Naive B cell (primary cell): ENCODE measurements at places on chromosomes 1 and 21.

- H3K27me3 ChIP-seq, result no peaks in the 10 kb centered on the region
- H3K4me1 ChIP-seq, result no peaks in the 10 kb centered on the region
- H3K4me3 ChIP-seq, result no peak overlapping the region
Observed at GRCh38 chr1:53654216-53655210, 84.5 kb downstream of the GLIS1 start.

GRCh38 chr1:99650030-99650429 lies 4.1 kb downstream of the PALMD start:
- H3K36me3 ChIP-seq, result no peaks in the 10 kb centered on the region

- H3K4me1 ChIP-seq, result peaks cover 17% of the 10 kb centered on the region
- DNase-seq, result no peak
- no peaks in the 10 kb centered on the region for H3K27me3 ChIP-seq
- no peak overlapping the region for H3K27ac ChIP-seq
- no peaks in the 10 kb centered on the region for H3K36me3 ChIP-seq
Observed at GRCh38 chr1:199083680-199084079, 444.8 kb downstream of the PTPRC start.

DNA sequence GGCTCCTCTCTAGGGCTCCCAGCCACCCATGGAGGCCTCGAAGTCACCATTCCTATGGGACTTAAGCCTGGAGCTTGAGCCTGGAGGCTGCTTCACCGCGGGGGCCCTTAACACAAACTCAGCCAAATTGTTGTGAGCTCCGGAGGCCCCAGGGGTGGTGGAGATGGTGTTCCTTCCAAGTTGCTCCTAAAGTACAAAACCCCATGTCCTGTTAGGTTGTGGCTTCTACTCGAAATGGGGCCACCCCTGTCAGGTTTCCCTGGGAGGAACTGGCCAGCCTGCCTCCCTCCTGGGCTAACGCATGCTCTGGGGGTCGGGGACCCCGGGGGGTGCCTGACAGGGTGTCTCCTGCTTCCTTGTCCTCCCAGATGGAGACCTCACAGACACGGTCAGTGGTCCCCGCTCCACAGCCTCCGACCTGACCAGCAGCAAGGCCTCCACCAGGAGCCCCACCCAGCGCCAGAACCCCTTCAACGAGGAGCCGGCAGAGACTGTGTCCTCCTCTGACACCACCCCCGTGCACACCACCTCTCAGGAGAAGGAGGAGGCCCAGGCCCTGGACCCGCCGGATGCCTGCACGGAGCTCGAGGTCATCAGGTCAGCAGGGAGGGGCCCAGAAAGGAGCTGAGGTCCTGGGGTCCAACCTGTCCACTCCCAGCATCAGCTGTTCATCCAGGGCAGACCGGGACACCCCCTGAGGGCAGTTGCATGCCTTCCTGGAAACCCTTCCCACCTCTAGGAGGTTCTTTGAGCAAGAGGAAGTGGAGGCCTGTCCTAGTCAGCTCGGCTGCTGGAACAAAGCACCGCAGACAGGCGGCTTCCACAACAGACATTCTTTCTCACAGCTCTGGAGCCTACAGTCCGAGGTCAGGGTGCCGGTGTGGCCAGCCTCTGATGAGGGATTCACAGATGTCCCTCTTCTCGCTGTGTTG lies 10.8 kb upstream of the SLC25A34 start:
- no peaks in the 10 kb centered on the region for H3K36me3 ChIP-seq
- H3K4me3 ChIP-seq, result no peak overlapping the region
- H3K27ac ChIP-seq, result no peak overlapping the region

DNA sequence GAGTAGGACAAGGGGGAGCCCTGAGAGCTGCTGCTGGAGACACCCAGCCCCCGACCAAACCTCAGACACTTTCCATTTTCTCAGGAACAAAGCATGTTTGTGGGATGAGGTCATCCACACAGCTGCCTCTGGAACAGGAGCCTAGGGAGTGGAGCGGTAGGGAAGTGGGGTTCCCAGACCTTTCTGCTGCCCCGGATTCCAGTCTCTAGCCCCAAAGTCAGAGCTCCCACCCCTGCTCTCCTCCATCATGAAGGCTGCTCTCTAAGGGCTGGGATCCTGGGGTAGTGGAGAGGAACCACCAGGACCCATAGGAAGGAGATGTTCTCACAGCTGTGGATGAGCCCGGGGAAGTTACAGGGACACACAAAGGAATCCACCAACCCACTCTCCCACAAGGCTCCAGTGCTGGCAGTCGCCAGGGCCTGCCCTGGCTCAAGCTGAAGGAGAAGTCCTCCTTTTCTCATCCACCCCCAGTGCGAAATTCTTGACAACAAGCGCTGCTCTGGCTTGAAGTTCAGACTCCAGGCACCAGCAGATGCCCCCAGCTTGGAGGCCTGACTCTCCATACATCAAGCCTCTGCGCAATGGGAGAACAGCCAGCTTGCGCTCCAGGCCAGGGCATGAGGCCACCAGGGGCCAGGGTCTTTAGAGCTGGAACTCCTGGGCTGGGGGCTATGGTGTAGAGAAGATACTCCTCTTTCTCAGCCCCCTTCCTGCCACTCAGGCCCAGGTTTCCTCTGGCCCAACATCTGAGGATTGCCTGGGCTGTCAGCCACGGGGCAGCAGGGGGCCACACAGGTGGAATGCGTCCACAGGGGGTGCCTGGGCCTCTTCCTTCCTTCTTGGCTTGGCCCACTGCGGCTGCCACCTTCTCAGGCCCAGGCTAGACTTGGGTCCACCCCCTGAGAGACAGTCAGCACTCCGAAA lies 4.5 kb downstream of the FHL3 start:
- no peak overlapping the region for H3K4me3 ChIP-seq
- no peak for DNase-seq
- peaks cover 39% of the 10 kb centered on the region for H3K4me1 ChIP-seq
- H3K27me3 ChIP-seq, result peaks cover 18% of the 10 kb centered on the region

GRCh38 chr1:92804721-92805201 lies 19.9 kb upstream of the EVI5 start:
- H3K27ac ChIP-seq, result peak overlapping the region; percentile 72
- H3K4me1 ChIP-seq, result peaks cover 15% of the 10 kb centered on the region
- H3K36me3 ChIP-seq, result no peaks in the 10 kb centered on the region
- no peaks in the 10 kb centered on the region for H3K27me3 ChIP-seq
- no peak overlapping the region for H3K4me3 ChIP-seq
- DNase-seq, result peak; percentile 59

- no peaks in the 10 kb centered on the region for H3K36me3 ChIP-seq
- no peak for DNase-seq
Observed at GRCh38 chr1:79556189-79556588, 549.7 kb upstream of the ADGRL4 start.

DNA sequence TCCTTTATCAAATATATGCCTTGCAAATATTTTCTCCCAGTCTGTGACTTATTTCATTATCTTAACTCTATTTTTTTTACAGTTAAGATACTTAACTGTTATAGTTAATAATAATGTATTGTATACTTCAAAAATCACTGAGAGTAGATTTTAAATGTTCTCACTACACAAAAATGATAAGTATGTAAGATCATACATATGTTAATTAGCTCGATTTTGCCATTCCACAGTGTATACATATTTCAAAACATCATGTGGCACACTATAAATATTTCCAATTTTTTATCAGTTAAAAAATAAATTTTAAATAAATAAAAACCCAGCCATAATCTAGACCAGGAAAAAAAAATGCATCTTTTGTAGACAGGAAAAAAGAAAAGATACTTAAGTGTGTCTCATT lies 27.2 kb downstream of the CTTNBP2NL start:
- no peaks in the 10 kb centered on the region for H3K4me1 ChIP-seq
- no peaks in the 10 kb centered on the region for H3K36me3 ChIP-seq
- H3K4me3 ChIP-seq, result no peak overlapping the region
- no peak overlapping the region for H3K27ac ChIP-seq
- no peak for DNase-seq
- no peaks in the 10 kb centered on the region for H3K27me3 ChIP-seq

- no peaks in the 10 kb centered on the region for H3K4me1 ChIP-seq
- DNase-seq, result no peak
- no peak overlapping the region for H3K4me3 ChIP-seq
- no peak overlapping the region for H3K27ac ChIP-seq
- peaks cover 13% of the 10 kb centered on the region for H3K27me3 ChIP-seq
- no peaks in the 10 kb centered on the region for H3K36me3 ChIP-seq
Observed at GRCh38 chr1:106880226-106880625, 176.2 kb upstream of the PRMT6 start.

- no peaks in the 10 kb centered on the region for H3K36me3 ChIP-seq
- no peak overlapping the region for H3K4me3 ChIP-seq
Observed at GRCh38 chr1:208437401-208437800, 193.2 kb upstream of the PLXNA2 start.

GRCh38 chr1:72438270-72438669 lies 155.9 kb upstream of the NEGR1 start:
- DNase-seq, result no peak
- H3K36me3 ChIP-seq, result no peaks in the 10 kb centered on the region
- no peak overlapping the region for H3K27ac ChIP-seq
- H3K4me3 ChIP-seq, result no peak overlapping the region
- no peaks in the 10 kb centered on the region for H3K4me1 ChIP-seq

DNA sequence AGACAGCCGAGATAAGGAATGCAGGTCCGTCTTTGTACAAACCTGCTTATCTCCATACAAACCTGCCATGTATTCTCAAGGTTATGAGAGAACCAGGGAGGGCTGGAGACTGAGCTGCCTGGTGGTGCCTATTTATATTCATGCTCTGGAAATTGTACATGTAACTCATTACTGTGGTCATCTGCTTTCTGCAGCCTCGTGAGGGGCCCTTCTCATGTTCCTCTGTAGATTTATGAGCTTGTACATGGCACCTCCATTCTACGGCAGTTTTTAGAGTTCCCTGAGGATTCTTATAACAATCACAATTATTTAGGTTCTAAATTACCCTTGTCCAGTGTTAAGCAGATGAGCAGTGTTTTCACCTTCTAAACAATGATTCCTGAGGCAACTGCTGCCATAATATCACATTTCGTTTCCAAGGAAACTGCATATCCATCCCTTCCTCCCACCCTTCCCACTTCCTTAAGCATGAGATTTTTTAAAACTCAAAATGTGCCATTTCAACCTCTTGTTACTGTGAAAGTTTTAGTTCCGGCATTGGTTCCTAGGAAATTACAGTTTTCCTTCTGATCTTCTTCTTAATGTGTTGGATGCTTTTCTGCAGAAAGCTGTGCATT lies 112.1 kb downstream of the ST6GALNAC3 start:
- no peak overlapping the region for H3K27ac ChIP-seq
- peaks cover 7% of the 10 kb centered on the region for H3K36me3 ChIP-seq
- no peak for DNase-seq

GRCh38 chr1:162177126-162177525 lies 107.6 kb downstream of the NOS1AP start:
- no peak for DNase-seq
- H3K4me1 ChIP-seq, result no peaks in the 10 kb centered on the region
- no peak overlapping the region for H3K27ac ChIP-seq
- no peaks in the 10 kb centered on the region for H3K36me3 ChIP-seq

GRCh38 chr1:181354865-181355264 lies 128.5 kb upstream of the CACNA1E start:
- H3K4me1 ChIP-seq, result no peaks in the 10 kb centered on the region
- no peaks in the 10 kb centered on the region for H3K36me3 ChIP-seq
- no peak overlapping the region for H3K4me3 ChIP-seq

- peaks cover 14% of the 10 kb centered on the region for H3K4me1 ChIP-seq
- H3K36me3 ChIP-seq, result no peaks in the 10 kb centered on the region
- H3K27me3 ChIP-seq, result peaks cover 61% of the 10 kb centered on the region
- H3K27ac ChIP-seq, result peak overlapping the region; percentile 0
- no peak overlapping the region for H3K4me3 ChIP-seq
- DNase-seq, result no peak
Observed at GRCh38 chr21:42425591-42425990, 21.9 kb downstream of the UBASH3A start.

DNA sequence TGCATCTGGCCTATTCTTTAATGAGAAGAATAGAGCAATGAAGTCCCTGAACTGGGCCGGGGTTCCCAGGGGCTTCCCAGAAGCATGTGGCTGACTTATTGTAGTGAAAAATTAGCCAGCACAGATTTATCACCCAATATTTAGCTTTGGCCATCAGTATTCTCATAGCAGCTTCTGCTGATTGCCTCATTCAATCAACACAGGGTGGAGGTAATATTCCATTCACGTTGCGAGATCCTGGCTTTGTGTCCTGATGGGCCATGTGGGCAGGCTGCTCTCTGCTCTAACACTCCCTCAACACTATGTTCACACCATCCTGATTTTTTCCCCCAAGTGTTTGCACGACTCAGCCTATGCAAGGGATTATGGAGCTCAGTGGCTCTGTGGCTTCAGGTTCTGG lies 21.5 kb upstream of the LAMTOR5 start:
- no peak for DNase-seq
- H3K27ac ChIP-seq, result no peak overlapping the region

GRCh38 chr1:155174324-155175280 lies 953 bp downstream of the TRIM46 start:
- H3K36me3 ChIP-seq, result peaks cover 2% of the 10 kb centered on the region
- H3K27ac ChIP-seq, result peak overlapping the region; percentile 57
- DNase-seq, result no peak
- H3K27me3 ChIP-seq, result no peaks in the 10 kb centered on the region
- H3K4me1 ChIP-seq, result peaks cover 42% of the 10 kb centered on the region

GRCh38 chr1:231806623-231807495 lies 180.3 kb downstream of the DISC1 start:
- H3K4me3 ChIP-seq, result no peak overlapping the region
- peaks cover 5% of the 10 kb centered on the region for H3K36me3 ChIP-seq
- no peak overlapping the region for H3K27ac ChIP-seq
- no peak for DNase-seq
- no peaks in the 10 kb centered on the region for H3K27me3 ChIP-seq

DNA sequence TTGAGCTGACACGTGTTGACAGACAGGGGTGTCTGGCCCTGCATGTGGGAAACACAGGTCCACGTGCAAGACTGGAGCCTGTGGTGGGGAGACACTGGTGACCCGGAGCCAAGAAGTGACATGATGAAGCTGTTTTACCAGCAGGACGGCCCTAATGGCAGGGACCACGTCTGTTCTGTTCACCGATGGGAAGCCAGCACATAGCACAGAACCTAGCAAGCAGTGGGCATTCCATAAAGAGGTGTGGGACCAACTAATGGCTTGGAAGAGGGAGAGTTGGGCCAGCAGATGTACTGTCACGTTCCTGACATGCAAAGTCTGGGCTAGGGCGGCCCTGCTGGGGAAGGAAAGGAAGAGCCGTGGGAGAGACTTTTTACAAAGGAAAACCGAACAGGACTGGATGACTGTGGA lies 15.3 kb downstream of the NAV1 start:
- H3K27ac ChIP-seq, result no peak overlapping the region
- H3K36me3 ChIP-seq, result no peaks in the 10 kb centered on the region
- H3K4me3 ChIP-seq, result no peak overlapping the region
- DNase-seq, result no peak
- no peaks in the 10 kb centered on the region for H3K4me1 ChIP-seq

DNA sequence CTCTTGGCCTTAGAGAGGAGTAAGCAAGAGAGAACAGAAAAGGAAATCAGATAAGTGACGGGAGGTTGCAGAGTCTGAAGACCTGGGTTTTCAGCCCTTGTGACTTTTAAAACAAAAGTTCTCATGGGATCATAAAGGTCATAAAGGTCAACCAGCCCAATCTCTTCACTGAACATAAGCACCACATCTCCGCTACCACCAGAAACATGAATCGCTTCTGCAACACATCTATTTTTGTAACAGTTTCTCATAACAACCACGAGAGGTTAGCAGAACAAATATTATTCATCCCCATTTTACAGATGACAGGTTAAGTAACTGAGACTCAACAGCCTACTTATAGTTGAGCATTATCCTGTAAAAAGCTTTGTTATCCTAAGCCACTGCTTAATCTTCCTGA lies 5.9 kb downstream of the TRAPPC3 start:
- H3K27me3 ChIP-seq, result no peaks in the 10 kb centered on the region
- H3K36me3 ChIP-seq, result no peaks in the 10 kb centered on the region
- no peak overlapping the region for H3K27ac ChIP-seq
- H3K4me3 ChIP-seq, result no peak overlapping the region
- H3K4me1 ChIP-seq, result peaks cover 11% of the 10 kb centered on the region
